Activated CD8-positive, alpha-beta memory T cell treated with anti-CD3 and anti-CD28 coated beads, Interleukin-2, amount 10 ng/mL, durations not matched to agents 7 days and 5 days (primary cell): ENCODE measurements at places on chromosomes 7 and 10.

GRCh38 chr7:1859266-1860035 is 189.4 kb downstream of the ELFN1 start:
- no peak for DNase-seq
- H3K4me1 ChIP-seq: peaks cover 12% of the 10 kb centered on the region
- no peak overlapping the region for H3K4me3 ChIP-seq
- H3K36me3 ChIP-seq: peaks cover 5% of the 10 kb centered on the region

DNA sequence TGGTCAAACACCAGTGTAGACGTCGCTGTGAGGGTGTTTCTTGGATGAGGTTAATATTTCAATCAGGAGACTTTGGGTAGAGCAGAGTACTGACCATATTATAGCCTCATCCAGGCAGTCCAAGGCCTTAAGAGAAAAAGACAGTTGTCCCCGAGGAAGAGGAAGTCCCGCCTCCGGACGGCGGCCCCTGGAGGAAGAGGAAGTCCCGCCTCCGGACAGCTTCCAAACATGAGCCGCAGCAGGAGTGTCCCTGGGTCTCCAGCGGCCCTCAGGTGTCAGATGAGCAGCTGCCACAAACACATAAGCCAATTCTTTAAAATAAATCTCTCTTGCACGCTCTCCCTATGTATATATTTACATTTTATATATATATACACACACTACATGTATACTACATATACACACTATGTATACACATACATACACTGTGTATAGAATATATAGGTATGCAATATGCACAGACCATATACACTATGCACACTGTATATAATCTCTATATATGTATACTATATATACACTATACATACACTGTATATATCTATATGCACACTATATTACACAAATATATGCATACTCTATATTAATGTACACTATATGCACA is 37.5 kb downstream of the PWWP2B start:
- H3K27ac ChIP-seq: peak overlapping the region; percentile 24
- no peaks in the 10 kb centered on the region for H3K36me3 ChIP-seq
- H3K27me3 ChIP-seq: no peaks in the 10 kb centered on the region
- peaks cover 5% of the 10 kb centered on the region for H3K4me1 ChIP-seq
- DNase-seq: peak; percentile 70
- no peak overlapping the region for H3K4me3 ChIP-seq

DNA sequence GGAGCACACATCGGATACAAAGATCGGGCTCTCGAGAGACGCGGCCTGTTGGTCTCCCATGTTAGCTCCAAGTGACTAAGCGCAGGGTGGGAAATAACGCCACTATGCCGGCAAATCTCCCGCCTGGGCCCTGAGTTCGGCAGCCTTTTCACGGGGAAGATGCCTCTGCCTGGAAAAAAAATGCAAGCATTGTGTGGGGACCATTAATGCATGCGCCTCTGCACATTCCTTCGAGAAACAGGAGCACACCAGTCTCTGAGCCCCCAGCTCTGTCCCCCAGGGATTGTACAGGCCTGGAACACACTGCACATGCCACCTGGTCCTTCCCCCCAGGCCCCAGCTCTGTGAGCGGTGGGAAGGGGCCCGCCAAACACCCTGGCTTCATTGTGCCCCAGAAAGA is 44.1 kb downstream of the FBXW4 start:
- no peak overlapping the region for H3K4me3 ChIP-seq
- no peaks in the 10 kb centered on the region for H3K27me3 ChIP-seq
- DNase-seq: no peak
- no peaks in the 10 kb centered on the region for H3K4me1 ChIP-seq
- no peak overlapping the region for H3K27ac ChIP-seq
- H3K36me3 ChIP-seq: peaks cover 12% of the 10 kb centered on the region

DNA sequence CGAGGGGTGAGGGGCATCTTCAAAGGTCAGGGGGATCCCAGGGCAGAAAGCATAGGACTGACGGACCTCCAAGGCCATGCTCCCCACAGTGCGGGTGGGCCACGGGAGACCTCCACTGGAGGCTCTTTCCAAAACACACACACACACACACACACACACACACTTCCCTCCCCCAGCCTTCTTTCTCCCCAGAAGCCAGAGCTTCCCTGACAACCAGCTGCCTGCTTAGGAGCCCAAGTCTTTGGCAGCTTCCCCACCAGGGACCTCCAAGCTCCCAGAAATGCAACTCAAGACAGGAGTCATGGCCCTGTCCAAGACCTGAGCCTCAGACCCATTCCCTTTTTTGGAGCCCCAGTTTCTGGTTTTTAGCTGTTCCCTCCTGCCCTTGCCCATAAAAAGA is 710 bp upstream of the C10orf105 start:
- H3K36me3 ChIP-seq: no peaks in the 10 kb centered on the region
- H3K4me3 ChIP-seq: no peak overlapping the region
- H3K4me1 ChIP-seq: peaks cover 11% of the 10 kb centered on the region
- H3K27ac ChIP-seq: no peak overlapping the region
- peaks cover 3% of the 10 kb centered on the region for H3K27me3 ChIP-seq

GRCh38 chr7:55561690-55562089 is 10.6 kb downstream of the VOPP1 start:
- H3K4me3 ChIP-seq: no peak overlapping the region
- peaks cover 44% of the 10 kb centered on the region for H3K4me1 ChIP-seq
- H3K27me3 ChIP-seq: no peaks in the 10 kb centered on the region
- H3K27ac ChIP-seq: no peak overlapping the region
- H3K36me3 ChIP-seq: peaks cover 10% of the 10 kb centered on the region

DNA sequence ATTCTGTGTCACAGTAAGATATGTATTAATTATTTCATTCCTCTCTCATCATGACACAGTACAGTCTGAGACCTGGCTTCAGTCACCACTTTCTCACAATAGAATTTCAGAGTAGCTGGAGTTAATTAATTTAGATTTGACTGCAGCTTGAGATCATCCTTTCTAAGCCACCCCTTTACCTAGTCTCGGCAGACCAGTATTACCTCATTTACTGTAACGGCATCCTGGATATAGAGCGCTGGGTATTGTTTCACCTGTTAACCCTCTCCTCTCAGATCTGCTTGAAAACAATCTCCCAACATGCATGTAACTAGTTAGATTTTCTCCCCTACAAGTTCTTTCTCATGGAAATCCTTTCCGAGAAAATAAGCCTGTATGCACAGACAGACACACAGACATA is 1057.5 kb downstream of the GATA3 start:
- H3K27me3 ChIP-seq: no peaks in the 10 kb centered on the region
- DNase-seq: no peak
- H3K4me1 ChIP-seq: no peaks in the 10 kb centered on the region
- H3K4me3 ChIP-seq: no peak overlapping the region

GRCh38 chr7:16420649-16421332 is 547 bp downstream of the CRPPA start:
- no peaks in the 10 kb centered on the region for H3K27me3 ChIP-seq
- H3K27ac ChIP-seq: peak overlapping the region; percentile 99
- DNase-seq: peak; percentile 93
- H3K4me3 ChIP-seq: peak overlapping the region; percentile 81
- H3K4me1 ChIP-seq: peaks cover 28% of the 10 kb centered on the region

DNA sequence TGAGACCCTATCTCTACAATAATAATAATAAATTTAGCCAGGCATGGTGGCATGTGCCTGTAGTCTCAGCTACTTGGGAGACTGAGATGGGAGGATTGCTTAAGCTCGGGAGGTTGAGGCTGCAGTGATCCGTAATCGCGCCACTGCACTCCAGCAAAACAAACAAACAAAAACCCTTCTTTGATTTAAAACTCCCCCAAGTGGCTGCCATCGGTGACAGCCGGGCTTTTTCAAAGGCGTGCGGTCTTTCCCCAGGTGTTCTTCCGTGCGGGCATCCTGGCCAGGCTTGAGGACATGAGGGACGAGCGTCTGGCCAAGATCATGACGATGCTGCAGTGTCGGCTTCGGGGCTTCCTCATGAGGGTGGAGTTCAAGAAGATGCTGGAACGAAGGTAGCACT is 1.9 kb upstream of the MYH16 start:
- H3K27me3 ChIP-seq: peaks cover 5% of the 10 kb centered on the region
- H3K27ac ChIP-seq: no peak overlapping the region
- H3K36me3 ChIP-seq: no peaks in the 10 kb centered on the region
- no peak for DNase-seq

DNA sequence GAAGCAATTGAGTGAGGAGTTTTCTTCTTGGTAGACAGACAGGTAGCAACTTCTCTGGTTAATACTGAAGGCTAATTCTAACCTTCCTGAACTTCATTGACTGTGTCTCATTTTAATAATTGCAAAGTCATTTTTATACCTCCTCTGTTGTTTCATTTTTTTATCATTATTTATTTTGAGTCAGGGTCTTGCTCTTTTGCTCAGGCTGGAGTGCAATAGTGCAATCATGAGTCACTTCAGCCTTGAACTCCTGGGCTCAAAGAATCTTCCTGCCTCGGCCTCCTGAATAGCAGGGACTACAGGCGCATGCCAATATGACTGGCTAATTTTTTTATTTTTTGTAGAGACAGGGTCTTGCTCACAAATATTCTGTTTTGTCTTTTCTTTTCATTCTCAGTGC is 45.4 kb downstream of the APBB1IP start:
- H3K27me3 ChIP-seq: no peaks in the 10 kb centered on the region
- H3K4me1 ChIP-seq: peaks cover 75% of the 10 kb centered on the region

- H3K27ac ChIP-seq: no peak overlapping the region
- H3K4me1 ChIP-seq: peaks cover 7% of the 10 kb centered on the region
- peak; percentile 65 for DNase-seq
- H3K36me3 ChIP-seq: no peaks in the 10 kb centered on the region
- H3K27me3 ChIP-seq: peaks cover 6% of the 10 kb centered on the region
Measured at GRCh38 chr7:100489824-100490223, 6.1 kb downstream of the NYAP1 start.

DNA sequence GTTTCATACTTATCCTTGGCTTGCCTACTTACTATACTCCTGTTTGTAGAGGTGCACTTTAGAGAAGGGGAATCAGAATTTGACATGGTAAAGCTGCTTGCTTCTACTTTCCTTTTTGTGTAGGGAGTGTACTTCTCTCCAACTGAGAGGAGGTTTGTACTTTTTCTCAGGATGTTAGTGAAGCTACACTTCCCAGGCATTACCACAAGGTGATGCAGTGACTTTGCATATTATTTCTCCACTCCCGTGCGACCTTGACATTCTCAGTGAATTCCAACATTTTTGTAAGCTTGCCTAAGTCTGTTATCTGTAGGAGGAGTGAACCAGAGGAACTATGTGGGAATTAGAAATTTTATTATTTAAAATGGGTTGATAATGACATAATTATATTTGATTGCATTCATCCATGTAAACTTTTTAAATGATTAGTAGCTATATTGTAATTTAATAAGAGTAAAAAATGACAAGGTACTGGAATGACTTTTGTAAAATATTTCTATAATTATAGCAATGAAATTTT is 5.2 kb downstream of the TAX1BP1 start:
- H3K4me1 ChIP-seq: peaks cover 45% of the 10 kb centered on the region
- H3K36me3 ChIP-seq: peaks cover 25% of the 10 kb centered on the region
- no peak overlapping the region for H3K4me3 ChIP-seq
- DNase-seq: no peak
- no peak overlapping the region for H3K27ac ChIP-seq

DNA sequence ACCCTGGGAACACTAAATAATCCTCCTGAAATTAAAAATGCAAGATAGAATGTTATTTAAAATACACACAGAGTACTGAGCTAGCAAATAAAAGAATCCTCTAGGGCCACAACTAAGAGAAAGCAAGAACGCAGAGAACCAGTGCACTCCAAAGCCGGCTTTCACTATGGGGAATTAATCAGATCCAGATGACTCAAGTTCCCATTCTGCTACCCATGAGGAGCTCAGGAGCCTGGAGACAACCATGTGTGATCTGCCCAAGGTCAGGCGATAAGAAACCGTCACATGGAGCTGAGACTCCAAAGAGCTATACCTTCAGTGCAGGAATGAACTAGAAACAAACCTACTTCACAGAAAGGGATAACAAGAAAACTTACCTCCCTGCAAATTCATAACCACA is 19.5 kb upstream of the CYREN start:
- H3K4me3 ChIP-seq: no peak overlapping the region
- peaks cover 16% of the 10 kb centered on the region for H3K4me1 ChIP-seq
- H3K27ac ChIP-seq: no peak overlapping the region
- peak; percentile 8 for DNase-seq
- H3K27me3 ChIP-seq: no peaks in the 10 kb centered on the region

GRCh38 chr10:61110188-61110844 is 166.3 kb upstream of the RHOBTB1 start:
- no peaks in the 10 kb centered on the region for H3K36me3 ChIP-seq
- H3K27me3 ChIP-seq: peaks cover 10% of the 10 kb centered on the region
- no peak overlapping the region for H3K4me3 ChIP-seq
- no peak overlapping the region for H3K27ac ChIP-seq
- no peaks in the 10 kb centered on the region for H3K4me1 ChIP-seq

DNA sequence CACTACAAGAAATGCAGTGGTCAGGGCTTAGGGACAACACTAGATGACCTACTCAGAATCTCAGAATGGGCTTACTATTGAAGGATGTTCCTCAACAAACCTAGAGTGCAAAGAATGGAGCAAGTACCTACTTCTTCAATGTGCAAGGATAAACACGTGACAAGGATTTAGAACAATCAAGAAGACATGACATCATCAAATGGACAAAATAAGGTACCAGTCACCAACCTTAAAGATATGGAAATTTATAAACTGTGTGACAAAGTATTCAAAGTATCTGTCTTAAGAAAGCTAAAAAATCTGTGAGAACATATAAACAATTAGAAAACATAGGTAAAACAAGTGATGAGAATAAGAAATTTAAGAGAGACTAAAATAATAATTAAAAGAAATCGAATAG is 656.1 kb downstream of the ZWINT start:
- no peaks in the 10 kb centered on the region for H3K4me1 ChIP-seq
- DNase-seq: no peak
- H3K4me3 ChIP-seq: no peak overlapping the region
- H3K27ac ChIP-seq: no peak overlapping the region
- no peaks in the 10 kb centered on the region for H3K36me3 ChIP-seq

DNA sequence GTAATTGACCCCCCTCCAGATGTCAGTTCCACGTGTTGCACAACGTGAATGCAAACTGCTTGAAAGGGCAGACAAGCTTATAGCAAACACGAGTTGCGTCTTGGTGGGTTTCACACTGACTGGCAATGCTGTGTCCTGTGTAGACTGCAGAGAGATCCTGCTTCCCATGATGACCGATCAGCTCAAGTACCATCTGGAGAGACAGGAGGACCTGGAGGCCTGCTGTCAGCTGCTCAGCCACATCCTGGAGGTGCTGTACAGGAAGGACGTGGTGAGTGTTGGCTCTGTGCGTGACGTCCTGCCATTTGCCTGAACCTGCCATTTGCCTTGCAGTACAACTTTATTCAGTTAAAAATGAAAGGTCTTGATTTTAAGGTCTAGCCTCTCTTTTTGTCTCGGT is 71.1 kb downstream of the INSYN2A start:
- H3K4me3 ChIP-seq: no peak overlapping the region
- H3K36me3 ChIP-seq: no peaks in the 10 kb centered on the region
- no peaks in the 10 kb centered on the region for H3K4me1 ChIP-seq
- DNase-seq: no peak
- no peaks in the 10 kb centered on the region for H3K27me3 ChIP-seq
- H3K27ac ChIP-seq: no peak overlapping the region

- H3K4me3 ChIP-seq: no peak overlapping the region
- H3K36me3 ChIP-seq: no peaks in the 10 kb centered on the region
- H3K27me3 ChIP-seq: no peaks in the 10 kb centered on the region
- no peaks in the 10 kb centered on the region for H3K4me1 ChIP-seq
- no peak overlapping the region for H3K27ac ChIP-seq
Measured at GRCh38 chr10:116587878-116588591, 2.7 kb upstream of the PNLIPRP1 start.
